ENCODE measurements at places on chromosomes 3 and 15.

- DNase-seq, result no peak
Measured at GRCh38 chr3:24110051-24110450, 165.0 kb downstream of the NR1D2 start.

- no peak for DNase-seq
Measured at GRCh38 chr3:128448491-128448890, 18.2 kb downstream of the DNAJB8 start.

GRCh38 chr3:23202921-23203707, at the start of gene UBE2E2:
Gene UBE2E2 (plus strand): TSS chr3:23203327.
- peak; percentile 75 for DNase-seq

- no peak for DNase-seq
Measured at GRCh38 chr3:100105501-100105900, 8.8 kb downstream of the FILIP1L start.

- no peak for DNase-seq
Measured at GRCh38 chr3:60698117-60698516, 553.1 kb downstream of the FHIT start.

DNA sequence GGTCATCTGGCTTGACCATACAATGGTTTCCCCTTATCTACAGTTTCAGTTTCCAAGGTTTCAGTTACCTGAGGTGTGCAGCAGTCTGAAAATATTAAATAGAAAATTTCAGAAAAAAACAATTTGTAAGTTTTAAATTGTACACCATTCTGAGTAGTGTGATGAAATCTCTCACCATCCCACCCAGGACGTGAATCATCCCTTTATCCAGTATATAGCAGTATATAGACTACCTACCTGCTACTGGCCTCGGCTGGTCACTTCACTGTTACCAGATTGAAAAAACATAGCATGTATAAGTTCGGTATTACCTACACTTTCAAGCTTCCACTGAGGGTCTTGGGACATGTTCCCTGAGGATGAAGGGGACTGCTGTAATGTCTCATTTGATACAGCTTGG, 12.0 kb downstream of the ARIH1 start:
- DNase-seq, result no peak

DNA sequence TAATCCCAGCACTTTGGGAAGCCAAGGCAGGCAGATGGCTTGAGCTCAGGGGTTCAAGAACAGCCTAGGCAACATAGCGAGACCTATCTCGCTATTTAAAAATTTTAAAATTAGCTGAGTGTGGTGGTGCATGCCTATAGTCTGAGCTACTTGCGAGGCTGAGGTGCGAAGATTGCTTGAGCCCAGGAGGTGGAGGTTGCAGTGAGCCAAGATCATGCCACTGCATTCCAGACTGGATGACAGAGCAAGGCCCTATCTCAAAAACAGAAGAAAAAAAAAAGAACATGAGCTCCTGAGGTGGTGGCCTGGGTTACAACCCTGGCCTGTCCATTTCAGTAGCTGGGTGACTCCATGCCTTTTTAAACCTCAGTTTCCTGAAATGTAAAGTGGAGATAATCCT, 7.2 kb downstream of the DNASE1L3 start:
- no peak for DNase-seq

GRCh38 chr3:45440562-45440961, 52.2 kb downstream of the LARS2 start:
- no peak for DNase-seq

DNA sequence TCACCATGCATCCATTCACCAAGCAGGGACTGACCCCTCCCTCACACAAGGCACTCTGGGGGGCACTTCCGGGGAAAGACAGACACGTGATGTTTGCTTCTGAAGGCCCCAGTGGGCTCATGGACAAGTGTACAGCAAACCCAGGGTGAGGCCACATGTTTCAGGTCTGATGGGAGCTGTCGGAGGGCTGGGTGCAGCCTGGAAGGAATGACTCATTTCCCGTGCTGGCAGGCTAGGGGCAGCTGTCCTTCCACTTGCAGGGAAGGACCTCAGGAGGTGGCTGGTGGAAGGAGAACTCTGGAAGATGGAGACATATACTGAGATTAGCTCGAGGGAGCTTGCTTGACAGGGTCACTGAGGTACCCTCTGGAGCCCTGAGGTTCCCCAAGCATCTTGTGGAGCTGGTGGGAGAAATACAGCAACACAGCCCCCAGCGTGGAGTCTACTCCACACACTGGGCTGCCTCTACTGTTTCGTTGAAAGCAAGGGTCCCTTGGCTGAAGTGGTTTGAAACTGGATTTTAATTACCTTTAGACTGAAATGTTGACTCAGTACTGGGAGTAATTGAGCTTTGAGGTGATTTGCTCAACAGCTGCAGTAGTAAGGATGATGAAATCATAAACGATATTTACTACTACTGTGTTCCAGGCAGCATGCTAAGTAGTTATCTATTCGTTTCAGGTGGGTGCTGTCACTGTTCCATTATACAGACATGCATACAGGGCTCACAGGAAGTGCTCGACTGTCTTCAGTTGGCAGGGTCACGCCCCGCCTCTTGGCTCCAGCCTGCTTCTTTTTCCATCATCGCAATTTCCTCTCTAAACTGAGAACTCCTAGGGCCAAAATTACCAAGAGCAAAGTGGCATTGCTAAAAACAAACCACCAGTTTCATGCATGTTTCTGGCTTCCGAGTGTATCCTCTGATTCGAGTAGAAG, 230.4 kb downstream of the ADAMTS17 start:
- peak; percentile 69 for DNase-seq

GRCh38 chr3:8485141-8485870, 16.3 kb upstream of the LMCD1 start:
- no peak for DNase-seq

- no peak for DNase-seq
Measured at GRCh38 chr3:15896500-15896899, 98.7 kb upstream of the ANKRD28 start.

GRCh38 chr3:152225201-152225600, 43.5 kb upstream of the MBNL1 start:
- DNase-seq, result peak; percentile 68

GRCh38 chr3:50806806-50807205, 132.1 kb downstream of the DOCK3 start:
- no peak for DNase-seq

- no peak for DNase-seq
Measured at GRCh38 chr15:101250873-101251829, 697 bp downstream of the CHSY1 start.

- DNase-seq, result peak; percentile 92
Measured at GRCh38 chr15:41557673-41558399, 1.2 kb upstream of the TYRO3 start.

DNA sequence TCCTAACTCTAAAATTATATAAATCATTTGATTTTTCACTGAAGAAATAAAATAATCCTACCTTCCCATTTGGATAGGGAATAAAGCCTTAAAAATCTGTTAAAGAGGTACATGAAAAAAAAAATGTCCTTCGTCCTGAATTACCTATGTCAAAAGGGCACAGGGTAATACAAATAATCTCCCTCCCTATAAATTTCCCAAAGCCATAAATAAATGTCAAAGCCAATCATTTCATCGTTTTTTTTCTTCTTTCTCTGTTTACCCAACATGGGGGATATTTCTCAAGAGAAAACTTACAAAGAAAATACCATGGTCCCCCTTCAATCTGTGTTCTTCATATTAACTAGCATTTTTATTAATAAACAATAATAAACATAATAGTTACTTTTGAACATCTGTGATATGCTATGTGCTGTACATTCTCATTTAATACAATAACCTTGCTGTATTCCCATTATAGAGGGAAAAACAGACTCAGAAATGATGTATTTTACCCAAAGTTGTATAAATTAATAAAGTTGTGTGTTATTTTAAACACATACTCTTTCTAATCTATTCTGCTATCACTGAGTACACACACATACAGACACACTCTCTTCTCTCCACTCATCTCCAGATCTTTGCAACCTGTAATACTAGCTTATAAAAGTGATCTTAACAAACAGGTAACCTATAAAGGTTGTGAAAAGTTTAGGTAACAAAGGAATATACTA, 910 bp upstream of the ANKRD28 start:
- no peak for DNase-seq

DNA sequence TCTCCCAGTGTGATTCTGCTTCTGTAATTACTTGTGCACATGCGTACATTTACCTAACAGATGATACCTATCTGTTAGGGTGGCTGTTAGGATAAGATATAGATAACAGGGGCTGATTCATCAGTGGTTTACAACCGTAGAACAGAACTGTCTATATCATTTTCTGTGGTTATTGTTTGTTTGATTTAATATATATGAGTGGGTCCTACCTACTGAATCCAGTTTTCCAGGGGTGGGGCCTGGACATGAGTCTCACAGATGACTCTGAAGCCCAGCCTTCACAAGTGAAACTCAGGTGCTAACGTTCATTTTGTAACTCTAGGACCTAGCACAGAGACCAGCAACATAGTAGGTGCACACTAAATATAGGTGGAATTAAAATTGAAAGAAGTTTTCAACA, 10.4 kb upstream of the ACAP2 start:
- no peak for DNase-seq

DNA sequence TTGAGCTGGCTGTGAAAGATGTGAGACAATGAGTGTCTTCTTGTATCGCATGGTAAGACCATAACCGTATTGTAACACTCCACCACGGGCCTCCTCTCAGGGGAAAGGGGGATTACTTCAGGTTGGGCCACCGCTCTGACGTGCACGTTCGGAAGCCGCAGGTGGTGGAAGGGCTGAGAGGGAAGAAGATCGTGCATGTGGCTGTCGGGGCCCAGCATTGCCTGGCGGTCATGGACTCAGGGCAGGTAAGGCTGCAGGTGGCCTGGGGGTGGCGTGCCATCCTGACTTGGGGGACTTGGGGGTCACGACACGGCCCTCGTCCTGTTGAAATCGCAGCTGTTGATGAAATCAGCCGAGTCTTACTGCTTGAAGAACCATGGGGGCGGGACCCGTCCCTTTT, 87.3 kb upstream of the FAN1 start:
- DNase-seq, result no peak

DNA sequence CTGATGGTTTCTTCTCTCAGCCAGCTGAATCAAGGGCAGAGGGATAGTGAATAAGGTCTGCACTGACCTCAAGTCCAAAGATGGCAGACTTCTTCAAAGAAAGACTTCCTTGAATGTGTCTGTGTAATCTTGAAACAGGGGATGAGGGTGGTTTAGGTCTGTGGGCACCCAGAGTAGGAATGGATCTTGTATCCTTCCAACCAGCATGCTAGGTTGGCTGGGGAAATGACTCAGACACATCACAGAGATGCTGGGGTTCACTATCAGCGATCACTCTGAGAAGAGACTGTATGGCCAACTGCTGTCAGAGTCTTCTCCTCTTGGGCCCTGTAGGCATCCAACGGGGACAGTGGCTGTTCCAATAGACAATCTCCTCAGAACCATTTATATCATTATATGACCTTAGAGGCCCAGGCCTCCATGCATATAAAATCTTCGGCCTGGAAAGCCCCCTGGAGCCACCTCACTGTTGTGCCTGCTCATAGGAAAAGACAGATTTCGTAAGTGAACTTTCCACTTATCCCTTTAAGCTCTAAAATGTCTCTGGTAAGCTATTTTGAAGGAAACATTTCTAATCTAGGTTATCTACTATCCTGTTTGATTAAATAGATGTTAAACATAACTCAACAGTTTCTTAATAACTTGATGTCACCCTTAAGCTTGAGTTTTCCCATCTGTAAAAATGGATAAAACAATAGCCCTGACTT, 58.5 kb downstream of the TIPARP start:
- DNase-seq, result no peak

GRCh38 chr3:136630915-136631314, 121.3 kb downstream of the STAG1 start:
- DNase-seq, result peak; percentile 6

- DNase-seq, result no peak
Measured at GRCh38 chr3:49352890-49353421, 5.2 kb downstream of the GPX1 start.

DNA sequence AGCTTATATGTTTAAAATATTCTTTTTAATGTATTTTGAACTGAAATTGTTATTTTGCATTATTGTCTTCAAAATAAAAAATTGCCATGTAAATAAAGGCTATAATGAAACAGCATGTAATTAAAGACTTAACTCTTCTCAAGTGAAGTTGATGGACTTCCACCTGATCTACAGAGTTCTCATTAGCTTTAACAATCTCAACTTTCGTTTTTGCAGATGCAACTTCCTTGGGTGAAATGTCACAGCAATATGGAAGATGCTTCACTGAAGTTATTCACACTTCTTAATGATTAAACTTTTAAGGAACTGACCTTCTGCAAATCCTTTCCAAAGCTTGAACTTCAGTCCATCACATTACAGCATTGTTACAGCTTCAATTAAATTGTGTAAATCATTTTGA, 63.6 kb downstream of the OSTN start:
- DNase-seq, result no peak

- DNase-seq, result peak; percentile 59
Measured at GRCh38 chr3:192445770-192446644, 281.3 kb downstream of the FGF12 start.

DNA sequence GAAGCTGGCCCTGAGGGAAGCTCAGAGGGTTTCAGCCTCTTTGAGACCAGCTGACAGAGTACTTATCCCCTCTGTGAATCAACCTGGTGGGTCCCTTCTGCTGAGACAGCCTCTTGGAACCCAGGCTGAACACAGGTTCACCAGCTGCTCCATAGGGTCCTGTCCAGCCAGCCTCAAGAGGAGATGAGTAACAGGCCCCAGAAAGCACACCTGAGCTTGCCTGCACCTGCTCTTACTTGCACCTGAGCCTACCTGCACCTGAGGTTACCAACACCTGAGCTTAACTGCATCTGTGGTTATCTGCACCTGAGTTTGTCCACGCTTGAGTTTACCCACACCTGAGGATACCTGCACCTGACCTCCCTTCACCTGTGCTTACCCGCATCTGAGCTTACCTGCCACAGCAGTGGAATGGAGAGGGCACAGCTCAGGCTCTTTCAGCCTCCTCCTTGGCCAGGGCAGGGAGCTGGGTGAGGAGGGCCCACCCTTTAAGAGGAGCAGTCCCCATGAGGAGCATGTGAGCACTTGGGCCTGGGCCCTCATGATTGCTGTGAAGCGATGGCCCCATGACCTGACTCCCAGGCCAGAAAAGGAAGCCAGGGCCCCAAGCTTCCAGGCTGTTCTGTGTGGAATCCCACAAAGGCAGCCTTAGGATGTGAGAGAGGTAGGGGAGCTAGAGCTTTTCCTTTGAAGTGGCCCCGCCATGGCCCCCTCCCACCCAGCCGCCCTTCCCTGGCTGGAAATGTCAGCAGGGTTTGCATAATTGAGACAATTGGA, at the start of gene TRPM1:
TRPM1 (minus strand) TSS at position 464 of the 777 bp plus-strand sequence. CDS start 20,370 bp downstream, outside the sequence.
- DNase-seq, result peak; percentile 46

DNA sequence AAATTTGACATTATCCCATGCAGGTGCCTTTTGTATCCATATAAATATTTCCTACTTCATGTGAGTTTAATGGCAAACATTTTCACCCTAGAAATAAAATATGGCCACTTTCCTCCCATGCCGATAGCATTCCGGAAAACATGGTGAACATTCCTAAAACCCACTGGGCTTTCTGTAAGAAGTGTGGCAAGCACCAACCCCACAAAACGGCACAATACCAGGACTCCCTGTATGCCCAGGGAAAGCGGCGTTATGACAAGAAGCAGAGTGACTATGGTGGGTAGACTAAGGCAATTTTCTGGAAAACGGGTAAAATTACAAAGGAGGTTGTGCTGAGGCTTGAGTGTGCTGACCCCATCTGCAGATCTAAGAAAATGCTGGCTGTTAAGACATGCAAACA, 7.6 kb downstream of the ANXA2 start:
- no peak for DNase-seq

- DNase-seq, result no peak
Measured at GRCh38 chr3:71893122-71893521, 108.2 kb upstream of the PROK2 start.
